ENCODE measurements at places on chromosomes 12 and 14.

- DNase-seq: peak; percentile 80
Measured at GRCh38 chr12:42981379-42981778, 391.8 kb upstream of the PRICKLE1 start.

- no peak for DNase-seq
Measured at GRCh38 chr12:109527489-109528123, 45.7 kb downstream of the MMAB start.

GRCh38 chr12:84619053-84619571 lies 293.5 kb downstream of the SLC6A15 start:
- no peak for DNase-seq

DNA sequence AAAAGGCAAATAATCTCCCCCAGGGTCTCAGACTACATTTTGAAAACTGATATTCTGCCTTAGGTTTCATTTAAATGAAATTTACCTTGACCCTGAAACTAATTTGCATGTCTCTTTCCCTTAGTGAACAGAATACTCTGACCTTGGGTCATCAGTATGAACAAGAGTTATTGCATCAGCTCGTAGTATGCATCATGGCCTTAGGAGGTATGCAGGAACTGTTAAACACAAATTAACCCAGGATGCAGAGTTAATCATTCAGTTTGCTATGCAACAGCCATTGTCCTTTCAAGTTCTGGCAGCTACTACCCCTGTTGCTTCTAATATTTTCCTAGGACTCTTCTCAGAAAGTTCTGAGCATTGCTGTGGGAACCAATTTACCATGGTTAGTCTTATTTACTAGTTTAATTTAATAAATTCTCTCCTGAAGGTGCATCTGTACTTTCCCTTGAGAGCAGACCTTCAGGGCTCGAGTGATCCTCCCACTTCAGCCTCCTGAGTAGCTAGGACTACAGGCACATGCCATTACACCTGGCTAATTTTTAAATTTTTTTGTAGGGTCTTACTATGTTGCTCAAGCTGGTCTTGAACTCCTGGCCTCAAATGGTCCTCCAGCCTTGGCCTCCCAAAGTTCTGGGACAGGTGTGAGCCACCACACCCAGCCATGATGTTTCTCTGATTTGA lies 126.7 kb downstream of the TTC6 start:
- peak; percentile 10 for DNase-seq

DNA sequence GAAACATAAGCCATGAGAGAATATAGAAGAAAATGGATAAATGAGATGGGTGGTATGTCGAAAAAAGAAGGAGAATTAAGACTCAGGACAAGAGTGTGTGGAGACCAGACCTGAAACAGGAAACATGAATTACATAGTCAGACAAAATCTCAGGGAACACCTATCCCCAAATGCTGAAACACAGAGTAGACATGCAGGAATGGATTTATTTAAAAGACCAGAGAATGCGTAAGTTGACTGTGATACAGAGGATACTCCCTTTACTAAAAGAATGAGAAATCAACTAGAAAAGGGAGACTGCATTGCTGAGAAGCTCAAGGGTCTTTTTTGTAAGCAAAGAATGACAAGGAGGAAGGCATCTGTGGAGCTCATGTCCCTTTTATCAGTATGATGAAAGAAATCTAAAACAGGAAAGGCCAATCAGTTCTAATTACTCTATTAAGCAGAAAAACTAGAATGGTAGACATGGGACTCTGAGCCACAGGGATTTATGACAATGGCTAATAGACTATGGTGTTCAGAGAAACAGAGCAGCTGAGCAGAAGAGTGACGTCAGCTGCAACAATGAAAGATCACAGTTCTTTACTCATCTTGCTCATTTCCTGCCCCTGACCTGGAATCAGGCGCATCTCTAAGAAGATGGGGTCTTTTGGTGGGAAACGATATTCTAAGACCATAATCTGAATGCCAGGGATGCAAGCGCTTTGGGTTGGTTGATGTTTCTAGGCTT lies 138.9 kb upstream of the DHRS4 start:
- no peak for DNase-seq

DNA sequence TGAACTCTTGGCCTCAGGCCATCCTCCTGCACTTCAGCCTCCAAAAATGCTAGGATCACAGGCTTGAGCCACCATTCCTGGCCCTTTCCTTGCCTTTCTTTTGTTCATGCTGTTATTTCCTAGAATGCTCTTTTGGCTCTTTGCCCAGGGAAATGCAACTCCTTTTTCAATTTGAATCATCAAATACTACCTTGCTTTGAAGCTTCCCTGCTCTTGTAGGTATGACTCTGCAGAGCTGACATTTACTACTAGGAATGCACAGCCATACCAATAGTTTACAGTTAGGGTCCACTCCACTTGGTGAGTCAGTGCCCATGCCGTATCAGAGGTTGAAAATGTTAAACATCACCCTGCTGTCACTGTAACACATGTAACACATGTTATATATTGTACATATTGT lies 107.0 kb upstream of the CRY1 start:
- peak; percentile 74 for DNase-seq

DNA sequence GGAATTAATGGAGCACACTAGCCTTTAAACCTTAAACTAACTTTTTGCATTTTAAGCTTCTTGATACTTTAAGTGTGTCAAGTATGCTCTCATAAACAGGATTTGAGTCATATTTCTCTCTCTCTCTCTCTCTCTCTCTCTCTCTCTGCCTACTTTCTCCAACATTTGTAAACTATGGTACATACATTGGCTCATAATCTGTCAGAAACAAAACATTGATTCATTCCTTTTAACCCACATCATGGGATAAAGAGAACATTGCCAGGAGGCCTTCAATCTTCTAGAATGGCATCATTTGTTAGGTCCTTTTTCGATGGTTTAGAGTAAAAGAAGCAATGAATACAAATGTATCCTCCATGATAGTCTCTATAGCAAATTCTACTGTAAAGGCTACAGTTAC lies 81.6 kb upstream of the RERGL start:
- peak; percentile 31 for DNase-seq

GRCh38 chr14:59239022-59239421 lies 50.6 kb downstream of the DAAM1 start:
- DNase-seq: no peak

GRCh38 chr14:74705613-74706500 lies 7.0 kb downstream of the AREL1 start:
- DNase-seq: no peak

- DNase-seq: peak; percentile 69
Measured at GRCh38 chr12:50220363-50220995, 53.3 kb upstream of the CERS5 start.

- no peak for DNase-seq
Measured at GRCh38 chr12:113173081-113173698, 12.1 kb downstream of the DDX54 start.

DNA sequence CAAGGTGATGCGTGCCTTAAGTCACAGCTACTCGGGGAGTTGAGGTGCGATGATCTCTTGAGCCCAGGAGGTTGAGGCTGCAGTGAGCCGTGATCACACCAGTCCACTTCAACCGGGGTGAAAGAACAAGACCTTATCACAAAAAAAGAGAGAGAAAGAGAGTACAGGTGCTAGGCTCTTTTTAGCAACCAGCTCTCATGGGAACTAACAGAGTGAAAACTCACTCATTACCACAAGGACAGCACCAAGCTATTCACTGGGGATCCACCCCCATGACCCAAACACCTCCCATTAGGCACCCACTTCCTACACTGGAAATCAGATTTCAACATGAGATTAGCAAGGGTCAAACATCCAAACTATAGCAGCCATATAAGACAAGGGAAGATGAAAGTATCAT lies 164.2 kb downstream of the NDUFA12 start:
- no peak for DNase-seq

- DNase-seq: no peak
Measured at GRCh38 chr12:43453761-43454160, 98.2 kb downstream of the ADAMTS20 start.

DNA sequence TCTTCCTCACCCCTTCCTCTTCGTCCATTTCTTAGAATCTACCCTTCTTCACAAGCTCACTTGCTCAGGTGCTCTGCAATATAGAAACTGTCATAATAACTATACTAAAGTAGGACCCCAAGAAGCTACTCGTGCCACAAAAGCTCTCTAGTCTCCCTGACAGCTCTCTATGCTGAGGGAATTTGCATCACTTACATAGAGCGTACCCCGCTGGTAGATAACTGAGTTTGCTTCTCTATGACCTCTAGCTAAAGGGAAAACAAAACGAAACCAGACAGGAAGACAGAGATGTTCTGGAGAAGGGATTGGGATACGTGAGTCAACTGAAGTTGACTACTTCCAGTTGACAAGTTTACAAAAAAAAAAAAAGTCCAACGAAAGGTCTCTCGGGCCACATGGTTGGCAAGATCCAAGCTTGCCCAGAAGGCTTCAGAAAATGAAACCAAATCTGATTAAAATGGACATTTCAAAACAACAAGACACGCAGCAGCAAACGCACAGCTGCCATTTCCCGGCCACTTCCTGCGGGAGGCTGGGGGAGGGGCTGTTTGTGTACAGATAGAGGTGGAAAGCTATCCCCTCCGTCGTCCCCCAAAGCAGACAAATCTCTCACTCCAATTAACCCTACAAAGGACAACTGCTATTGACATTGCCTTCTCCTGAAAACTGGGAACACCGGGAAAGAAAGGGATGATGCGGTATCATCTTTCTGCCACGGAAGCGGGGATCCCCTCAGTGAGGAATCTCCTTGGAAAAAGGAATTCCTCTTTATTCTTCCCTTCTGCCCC lies 1.3 kb downstream of the BAZ2A start:
- peak; percentile 70 for DNase-seq

DNA sequence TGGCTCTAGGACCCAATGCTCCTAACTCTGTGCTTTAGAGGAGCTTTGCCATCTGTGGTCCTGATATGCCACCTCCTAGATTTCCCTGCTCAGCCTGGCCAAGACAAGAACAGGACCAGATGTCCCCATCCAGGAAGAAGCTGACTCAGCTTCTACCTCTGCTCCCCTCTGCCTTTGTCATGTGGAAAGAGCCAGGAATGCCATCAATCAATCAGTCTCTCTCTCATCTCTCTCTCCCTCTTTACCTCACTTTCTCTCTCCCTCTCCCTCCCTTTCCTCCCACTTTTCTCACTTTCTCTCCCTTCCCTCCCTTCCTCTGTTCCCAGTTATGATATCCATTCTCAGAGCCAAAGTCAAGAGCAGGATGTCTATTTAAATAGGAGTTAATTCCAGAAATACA lies 892.5 kb upstream of the TMEM132C start:
- no peak for DNase-seq

DNA sequence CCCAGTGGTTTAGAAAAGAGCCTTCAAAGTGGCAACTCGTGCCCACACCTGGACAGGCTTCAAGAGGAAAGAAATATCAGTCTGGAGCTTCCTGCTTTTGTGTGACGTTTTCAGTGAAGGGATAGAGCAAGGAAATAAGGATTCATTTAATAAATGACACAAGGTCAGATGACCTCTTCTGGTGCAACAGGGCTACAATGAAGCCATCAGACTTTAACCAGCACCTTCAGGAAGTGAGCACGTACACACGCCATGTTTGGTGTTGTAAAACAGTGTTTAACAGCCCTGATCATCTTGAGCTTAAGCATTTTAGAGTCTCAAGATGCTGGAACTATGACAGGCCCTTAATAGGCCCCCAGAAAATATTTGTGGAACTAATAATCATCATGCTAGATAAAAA lies 59.1 kb downstream of the CCDC60 start:
- no peak for DNase-seq

DNA sequence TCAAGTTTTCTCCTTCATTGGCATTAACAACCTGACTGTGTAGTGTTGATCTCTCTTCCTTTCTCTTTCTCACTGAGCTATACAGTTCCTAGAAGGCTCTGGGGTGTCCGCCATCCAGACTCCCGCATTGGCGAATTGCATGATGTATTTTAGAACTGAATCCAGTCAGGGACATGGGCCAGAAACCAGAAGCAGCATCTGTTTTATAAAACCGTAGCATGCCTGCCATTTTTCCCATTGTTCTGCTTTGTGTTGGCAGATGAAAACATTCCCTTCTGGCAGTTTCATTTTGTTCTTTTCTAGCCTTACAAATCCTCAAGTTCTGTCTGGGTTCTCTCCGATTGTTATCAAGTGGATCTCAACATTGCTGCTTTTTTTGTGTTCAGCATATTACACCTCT lies 268.3 kb upstream of the SEL1L start:
- no peak for DNase-seq

DNA sequence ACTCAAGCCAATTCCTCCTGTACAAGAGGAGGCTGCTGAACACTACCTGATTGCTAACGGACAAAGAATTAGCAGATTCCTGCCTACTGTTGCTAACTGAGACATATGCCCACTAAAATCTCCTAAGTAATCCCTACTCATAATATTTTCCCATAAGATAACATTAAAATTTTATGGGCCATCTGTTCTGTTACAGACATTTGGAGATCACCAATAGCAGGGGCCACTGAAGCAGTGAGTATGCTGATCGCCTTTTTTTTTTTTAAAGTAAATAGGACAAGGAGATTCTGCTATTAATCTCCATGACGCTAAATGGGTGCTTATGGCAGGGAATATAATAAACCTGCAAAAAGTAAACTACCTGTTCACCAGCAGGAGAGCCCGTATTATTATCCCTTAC lies 292.9 kb downstream of the MED13L start:
- no peak for DNase-seq

GRCh38 chr14:29836395-29836794 lies 91.3 kb downstream of the PRKD1 start:
- DNase-seq: no peak

GRCh38 chr12:6697584-6698351 lies 2.8 kb downstream of the PIANP start:
- peak; percentile 80 for DNase-seq

DNA sequence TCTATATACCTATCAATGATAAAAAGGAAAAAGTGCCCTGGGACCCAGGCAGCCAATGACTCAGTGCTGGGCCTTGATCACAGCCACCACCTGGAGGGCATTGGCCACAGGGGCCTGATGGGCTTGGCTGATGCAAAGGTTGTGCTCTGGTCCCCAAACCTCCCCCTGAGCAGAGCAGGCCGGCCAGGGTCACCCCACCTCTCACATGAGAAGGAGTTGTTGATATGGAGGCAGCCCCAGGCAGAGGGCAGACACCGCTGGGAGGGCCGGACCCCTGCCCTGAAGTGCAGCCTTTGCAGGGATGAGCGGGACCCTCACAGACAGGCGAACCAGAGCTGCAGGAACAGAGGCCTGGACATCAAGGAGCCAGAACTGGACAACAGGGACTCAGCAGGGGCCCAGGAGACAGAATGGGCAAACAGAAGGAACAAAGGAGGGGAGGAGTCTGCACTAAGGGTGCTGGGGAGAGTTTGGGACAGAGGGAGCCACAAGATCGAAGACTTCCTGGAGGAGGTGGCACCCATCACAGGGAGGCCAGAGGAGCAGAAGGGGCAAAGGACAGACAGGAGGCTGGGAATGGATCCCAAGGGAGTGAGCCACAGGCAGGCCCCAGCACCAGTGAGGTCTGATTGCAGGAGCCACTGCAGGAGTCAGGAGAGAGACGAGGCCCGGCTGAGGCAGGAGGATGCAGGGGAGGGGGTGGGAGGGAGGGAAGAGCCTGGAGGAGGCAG lies 105.0 kb downstream of the TNFAIP2 start:
- no peak for DNase-seq

- no peak for DNase-seq
Measured at GRCh38 chr14:53360829-53361228, 207.7 kb upstream of the DDHD1 start.
